ENCODE measurements at places on chromosomes 4 and X. TPM values are rescaled to one million over a fixed set of nuclear protein-coding genes. Genes with fewer than 3 reads are reported as not detected.

UCHL1 gene
- total RNA-seq, result 839 TPM

IGSF1 gene
- total RNA-seq, result 0.78 TPM

DNA sequence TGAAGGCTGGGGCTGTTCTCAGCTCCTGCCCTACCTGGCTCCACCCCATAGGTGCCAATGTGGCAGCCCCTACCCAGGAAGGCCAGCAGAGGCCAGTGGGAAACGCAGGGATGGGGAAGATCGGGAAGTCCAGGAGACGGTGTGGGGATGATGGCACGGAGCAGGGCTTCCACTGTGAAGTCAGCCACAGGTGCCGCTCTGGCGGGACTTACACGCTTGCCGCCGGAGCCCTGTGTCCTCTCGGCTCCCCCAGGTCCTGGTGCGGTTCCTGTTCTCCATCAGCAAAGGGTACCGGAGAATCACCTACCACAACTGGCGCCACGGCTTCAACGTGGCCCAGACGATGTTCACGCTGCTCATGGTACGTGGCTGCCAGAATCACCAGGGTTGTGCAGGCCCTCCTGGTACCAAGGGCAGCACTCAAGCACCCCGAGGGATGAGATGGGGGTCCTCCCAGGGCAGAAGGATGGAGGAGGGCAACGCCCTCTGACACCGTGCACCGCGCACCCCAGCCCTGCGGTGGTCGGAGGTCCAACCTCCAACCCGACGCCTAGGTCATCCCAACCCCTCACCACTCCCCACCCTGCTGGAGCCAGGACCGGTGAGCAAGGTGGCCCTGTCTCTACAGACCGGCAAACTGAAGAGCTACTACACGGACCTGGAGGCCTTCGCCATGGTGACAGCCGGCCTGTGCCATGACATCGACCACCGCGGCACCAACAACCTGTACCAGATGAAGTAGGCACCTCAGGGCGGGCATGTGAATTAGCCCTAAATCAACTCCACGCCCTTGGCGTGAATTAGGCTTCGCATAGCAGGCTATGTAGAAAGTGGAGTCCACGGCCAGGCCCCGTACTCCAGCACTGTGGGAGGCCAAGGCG, 12.0 kb downstream of the ATP5ME start:
- no peak for DNase-seq

GRCh38 chrX:136531951-136532350, at the start of gene VGLL1:
TSS of gene VGLL1 (plus strand) at chrX:136532215. CDS start at chrX:136536021, 3,806 bp downstream.
- no peak for DNase-seq

DNA sequence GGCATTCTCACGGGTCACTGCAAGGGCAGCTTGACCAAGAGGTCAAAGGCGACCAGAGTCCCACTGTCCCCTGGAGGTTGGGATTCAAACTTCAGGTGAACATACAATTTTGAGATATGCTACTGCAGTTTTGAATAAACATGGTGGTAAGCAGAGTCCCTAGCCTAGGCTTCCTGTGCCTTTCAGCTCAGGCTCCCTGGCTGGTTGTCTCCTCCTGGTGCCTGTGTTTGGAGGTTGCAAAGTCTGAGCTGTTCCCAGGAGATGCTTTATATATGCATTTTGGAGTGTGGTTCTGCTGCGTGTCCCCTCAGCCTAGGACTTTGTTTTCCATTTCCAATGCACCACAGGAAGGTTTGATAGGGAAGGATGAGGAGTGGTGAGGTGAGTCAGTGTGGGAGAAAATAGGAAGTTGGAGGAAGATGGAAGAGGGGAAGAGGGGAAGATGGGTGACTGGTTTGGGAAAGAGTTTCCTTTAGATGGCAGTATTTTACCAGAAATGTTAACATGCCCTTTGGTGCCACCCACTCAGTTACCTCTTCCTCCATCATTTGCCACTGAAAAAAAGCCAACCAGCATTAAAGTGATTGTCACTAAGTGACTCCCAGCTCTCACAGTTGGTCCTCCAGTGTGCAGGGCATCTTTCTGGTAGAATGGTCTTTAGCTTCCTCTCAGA, 211.7 kb upstream of the AGTR2 start:
- DNase-seq, result no peak

Measured in occipital lobe (tissue), 3 donors.